Right cardiac atrium (tissue), 5 donors: ENCODE measurements at places on chromosomes 7 and 10. TPM values are rescaled to one million over a fixed set of nuclear protein-coding genes. Genes with fewer than 3 reads are reported as not detected.

DNA sequence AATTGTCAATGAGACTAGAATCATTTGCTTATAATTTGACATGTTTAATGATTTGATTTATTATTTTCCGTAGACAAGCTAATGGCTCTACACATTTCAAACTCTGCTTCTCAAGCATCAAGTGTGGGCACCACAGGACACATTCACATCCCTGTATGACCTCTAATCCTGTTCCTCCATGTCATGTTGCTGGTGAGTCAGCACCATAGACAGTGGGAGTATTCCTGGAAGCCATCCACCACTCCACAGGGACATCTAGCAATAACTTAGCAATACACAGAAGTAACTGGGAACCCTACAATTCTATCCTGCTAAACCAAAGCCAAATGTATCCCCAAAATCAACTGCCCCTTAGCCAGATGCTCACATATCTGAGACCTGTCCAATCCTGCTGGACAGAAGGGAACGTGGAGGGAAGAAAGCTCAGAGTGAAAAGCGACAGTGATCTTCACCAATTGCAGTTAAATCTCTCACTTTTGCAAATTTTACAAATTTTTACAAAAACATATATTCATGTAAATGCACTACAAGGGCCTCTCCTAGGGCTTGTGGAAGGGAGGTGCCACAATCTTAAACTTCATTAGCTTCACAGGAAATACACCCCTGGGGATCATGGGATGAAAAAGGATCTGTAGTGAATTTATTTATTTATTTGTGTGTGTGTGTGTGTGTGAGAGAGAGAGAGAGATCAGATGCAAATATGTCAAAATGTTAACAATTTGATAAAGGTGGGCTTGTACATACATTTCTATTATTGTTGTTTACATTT, 126.5 kb downstream of the GFRA1 start:
- no peak for DNase-seq

- peak; percentile 91 for DNase-seq
Observed at GRCh38 chr10:102229810-102230263, 3.7 kb downstream of the ELOVL3 start.

Gene CLDN4
- polyA plus RNA-seq = not detected

- DNase-seq = no peak
Observed at GRCh38 chr7:120723465-120724385, 134.2 kb downstream of the TSPAN12 start.

Gene NPY
- 1.9 TPM for polyA plus RNA-seq

Gene LRRC17
- polyA plus RNA-seq = 6.2 TPM
